ENCODE measurements at places on chromosomes 5 and 9.

- DNase-seq: no peak
These were observed 85.5 kb downstream of the TEK start for GRCh38 chr9:27194401-27195091.

DNA sequence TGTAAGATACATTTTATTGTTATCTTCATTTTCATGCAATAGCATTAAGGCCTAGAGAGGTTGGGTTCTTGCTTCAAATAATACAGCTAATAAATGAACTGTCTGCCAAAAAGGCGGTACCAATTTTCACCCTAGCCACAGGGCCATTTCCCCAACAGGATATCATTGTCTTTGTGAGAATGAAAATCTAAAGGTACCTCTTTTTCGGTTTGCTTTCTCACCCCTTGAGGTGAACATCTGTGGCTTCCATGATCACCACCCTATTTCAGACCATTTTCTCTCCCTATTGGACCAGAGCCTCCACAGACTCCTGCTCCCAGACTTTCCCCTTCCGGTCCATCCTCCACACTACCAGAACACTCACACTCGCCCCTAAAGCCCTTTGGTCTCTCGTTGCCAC is 60.2 kb downstream of the SFXN1 start:
- DNase-seq: no peak

DNA sequence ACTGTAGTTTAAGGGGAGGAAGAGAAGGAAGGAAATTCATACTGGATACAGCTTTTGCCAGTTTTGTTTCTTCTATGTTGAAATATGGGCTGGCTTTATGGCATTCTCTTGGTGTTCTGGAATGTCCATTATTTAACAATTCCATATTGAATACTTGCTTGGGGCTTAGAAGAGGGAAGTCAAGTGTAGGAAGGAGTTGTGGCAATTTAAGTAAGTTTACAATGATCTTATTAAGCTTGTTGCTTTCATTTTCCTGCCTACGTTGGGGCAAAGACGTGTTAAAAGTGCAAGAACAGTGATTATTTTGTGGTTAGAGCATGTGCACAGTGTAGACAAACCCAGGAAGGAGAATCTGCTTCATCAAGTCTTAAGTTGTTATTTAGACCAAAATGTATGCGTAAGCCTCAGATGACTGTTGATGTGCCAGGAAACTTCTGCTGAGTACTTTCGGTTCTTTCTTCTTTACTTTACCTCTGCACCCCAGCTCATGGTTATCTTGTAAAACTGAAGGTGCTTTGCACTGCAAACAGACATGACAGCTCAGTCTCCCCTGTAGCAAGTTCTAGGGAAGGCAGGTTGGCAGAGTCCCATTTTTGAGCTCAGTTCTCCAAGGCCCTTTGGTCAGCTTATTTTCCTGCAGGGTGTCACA is 75.8 kb downstream of the F2RL2 start:
- no peak for DNase-seq

DNA sequence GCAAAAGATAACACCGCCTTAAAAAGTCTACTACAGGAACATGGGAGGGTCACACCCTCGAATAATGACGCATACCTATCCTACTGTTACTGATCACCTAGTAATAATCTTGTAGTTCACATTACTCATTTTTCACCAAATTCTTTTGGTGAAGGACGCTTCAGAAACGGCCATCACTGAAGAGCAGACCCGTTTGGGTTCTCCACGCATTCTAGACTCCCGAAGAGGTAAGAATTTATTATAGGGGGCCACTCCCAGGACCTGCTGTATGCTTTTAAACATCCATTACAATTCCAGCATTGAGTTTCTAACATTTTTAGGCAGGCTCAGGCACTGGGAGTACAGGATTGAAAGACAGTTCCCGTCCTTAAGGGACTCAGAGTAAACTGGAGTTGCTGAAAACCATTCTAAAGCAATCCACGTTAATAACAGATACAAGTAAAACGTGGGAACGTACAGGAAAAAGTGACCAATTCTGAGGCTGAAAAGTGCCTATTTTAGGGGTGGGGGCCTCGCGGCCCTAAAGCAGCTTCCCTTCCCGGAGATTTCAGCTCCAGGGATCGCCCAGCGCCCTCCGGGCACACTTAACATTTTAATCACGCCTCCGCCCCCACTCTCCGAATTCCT is at the start of gene FER:
FER (plus strand) TSS at position 124 of the 627 bp plus-strand sequence. CDS start 50,286 bp downstream, outside the sequence.
- no peak for DNase-seq

DNA sequence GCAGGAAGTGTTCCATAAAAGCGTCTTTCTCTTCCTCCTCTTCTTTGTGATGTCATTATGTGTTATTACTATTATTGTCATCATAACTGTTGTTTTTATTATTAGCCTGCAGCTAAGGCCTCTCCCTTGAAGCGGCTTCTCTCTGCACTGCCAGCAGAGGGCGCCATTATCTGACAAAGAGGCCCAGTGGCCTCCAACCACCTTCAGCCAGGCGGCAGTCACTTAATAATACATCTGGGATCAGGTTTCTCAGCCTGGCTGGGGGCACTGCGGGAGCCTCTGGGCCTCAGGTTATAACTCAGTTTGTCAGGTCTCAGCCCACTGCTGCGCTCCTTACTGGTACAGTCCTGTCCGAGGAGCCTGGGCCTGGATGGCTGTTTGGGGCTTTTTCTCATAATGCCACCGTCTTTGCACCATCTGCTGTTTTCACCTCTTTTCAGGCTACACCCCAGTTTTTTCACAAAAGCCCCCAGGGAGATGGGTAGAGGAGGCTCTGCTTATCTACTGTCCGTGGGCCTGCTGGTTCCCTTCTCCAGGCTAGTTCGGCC is 281.9 kb downstream of the NSG2 start:
- no peak for DNase-seq

DNA sequence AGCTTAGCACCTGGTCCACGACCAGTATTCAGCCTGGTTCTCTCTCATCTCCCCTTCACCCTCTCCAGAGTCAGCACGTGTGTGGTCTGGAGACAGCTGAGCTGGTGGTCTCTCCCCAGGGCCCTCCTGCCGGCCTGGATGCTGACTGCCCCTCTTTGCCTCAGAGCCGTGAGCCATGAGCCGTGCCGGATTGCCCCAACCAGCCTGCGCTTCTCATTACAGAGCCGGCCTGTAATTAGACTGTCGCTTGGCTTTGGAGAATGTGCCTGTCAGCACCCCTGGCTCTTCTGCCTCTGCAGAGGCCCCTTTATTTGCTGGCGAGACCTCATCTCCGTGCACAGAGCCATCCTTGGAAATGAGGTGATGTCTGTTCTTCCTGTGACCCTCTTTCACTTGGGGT is 118.7 kb upstream of the BOD1 start:
- no peak for DNase-seq

DNA sequence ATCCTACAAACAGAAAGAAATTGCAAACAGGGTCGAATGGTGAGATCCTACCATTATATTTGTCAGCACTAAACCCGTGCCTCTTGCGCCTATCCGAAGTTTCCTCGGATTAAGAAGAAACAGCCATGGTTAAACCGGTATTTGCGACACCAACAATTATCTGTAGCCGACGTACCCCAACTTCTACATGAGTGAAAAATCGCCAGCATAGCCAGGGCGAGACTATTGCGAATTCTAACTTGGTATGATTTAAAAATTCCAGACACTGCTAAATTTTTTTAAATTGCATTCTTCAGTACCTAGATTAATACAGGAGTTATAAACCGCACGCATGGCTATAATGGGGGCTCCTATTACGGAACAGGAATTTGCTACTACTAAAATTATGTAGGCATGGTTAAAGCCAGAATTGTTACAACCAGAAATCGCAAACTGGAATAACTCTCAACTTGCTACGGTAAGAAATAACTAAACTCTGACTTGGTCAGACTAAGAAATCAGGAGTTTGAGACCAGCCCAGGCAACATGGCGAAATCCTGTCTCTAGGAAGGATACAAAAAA is 25.3 kb upstream of the ANXA2R start:
- no peak for DNase-seq

- no peak for DNase-seq
These were observed 156.9 kb downstream of the CNTLN start for GRCh38 chr9:17291766-17292165.

DNA sequence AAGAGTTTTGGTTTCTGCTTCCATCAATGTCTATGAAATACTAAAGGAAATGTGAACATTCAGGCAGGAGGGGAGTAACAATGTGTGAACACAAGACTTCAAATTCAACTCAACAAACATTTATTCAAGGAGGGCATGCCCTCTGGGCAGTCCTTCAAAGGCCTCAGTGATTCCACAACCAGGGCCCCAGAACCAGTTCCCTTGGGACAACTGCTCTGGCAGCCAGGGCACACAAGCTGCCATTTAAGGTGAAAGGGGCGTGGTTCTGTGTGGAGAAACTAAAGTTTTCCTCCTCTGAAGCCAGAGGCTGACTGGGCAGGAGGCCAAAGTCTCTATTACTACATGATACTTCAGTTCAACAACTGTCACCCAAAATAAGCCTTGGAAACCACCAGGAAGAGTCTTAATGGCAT is 3.2 kb downstream of the RBM18 start:
- DNase-seq: peak; percentile 10

DNA sequence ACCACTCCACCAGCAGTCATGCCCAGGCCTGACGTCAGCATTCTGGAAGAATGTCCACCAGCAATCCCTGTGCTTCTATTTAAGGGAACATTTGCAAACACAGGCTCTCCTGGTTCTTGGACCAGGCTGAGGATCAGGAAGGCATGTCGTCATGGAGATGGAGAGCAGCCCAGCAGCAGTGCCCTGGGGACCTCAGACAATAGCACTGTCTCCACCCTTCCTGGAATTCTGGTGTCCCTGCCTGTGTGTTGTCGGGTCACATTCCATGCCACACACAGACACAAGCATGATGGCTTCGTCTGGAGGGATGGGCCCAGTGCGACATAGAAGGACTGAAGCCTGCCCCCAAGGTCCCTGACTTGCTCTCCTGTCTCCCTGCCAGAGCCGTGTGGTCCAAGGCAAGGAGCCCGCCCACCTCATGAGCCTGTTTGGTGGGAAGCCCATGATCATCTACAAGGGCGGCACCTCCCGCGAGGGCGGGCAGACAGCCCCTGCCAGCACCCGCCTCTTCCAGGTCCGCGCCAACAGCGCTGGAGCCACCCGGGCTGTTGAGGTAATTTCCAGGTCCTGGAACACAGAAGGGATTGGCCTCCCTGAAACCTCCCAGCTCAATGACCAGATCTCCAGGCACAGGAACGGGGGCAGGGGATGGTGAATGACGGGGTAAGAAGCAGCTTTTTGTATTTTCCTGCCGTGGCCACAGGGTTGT is 43.8 kb downstream of the STOM start:
- DNase-seq: no peak

- DNase-seq: no peak
These were observed 410.4 kb upstream of the MPDZ start for GRCh38 chr9:13689925-13690324.

GRCh38 chr9:107735821-107736220 is 246.3 kb upstream of the KLF4 start:
- DNase-seq: no peak

DNA sequence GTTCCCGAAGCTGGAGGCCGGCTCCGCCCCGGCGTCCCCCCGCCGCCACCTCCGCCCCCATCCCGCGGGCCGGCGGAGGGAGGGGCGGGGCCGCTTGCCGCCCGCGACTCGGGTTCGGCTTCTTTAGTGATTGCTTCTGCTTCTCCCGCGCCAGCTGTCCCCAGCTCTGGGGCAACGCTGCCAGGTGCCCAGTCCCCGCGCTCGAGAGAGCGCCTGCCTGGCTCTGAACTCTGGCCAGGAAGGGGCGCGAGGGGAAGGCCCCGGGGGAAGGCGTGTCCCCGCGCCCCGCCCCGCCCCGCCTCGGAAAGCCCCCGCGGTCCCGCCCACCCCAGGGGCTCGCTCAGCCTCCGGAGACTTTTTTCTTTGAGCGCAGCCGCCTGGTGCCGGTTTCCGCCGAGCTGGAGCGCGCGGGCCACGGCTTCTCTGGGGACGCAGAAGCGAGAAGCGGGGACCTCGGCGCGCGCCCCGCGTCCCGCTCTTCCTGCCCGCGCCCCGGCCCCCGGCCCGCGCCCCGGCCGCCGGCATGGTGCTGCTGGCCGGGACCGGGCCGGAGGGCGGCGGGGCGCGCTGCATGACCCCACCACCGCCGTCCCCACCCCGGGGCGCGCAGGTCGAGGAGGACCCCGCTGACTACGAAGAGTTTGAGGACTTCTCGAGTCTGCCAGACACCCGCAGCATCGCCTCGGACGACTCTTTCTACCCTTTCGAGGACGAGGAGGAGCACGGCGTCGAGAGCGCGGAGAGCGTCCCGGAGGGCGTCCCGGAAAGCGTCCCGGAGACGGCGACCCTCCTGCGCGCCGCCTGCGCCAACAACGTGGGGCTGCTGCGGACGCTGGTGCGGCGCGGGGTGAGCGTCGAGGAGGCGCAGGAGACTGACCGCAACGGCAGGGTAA is at the start of gene ANKRD33B:
ANKRD33B (plus strand) TSS at position 126 of the 893 bp plus-strand sequence; CDS start at position 524, 398 bp downstream.
- peak; percentile 65 for DNase-seq

DNA sequence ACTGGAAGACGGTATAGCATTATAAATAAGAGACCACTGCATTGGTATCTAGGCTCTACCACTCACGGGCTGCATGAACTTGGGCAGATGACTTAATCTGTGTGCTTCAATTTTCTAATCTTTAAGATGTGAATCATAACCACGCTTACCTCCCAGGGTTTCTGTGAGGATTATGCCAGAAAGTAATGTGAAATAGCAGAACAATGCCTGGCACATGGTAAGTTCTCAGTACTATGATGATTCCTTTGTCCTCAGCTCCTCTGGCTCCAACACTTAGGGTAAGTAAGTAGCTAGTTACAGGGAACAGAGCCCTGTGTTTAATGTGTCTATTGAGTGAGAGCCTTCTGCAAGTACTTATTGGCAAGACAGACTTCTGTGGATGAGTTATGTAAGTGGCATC is 31.1 kb downstream of the POU4F3 start:
- no peak for DNase-seq

- no peak for DNase-seq
These were observed 125.3 kb upstream of the RFX3 start for GRCh38 chr9:3650994-3651622.

GRCh38 chr9:107932046-107932445 is 442.5 kb upstream of the KLF4 start:
- no peak for DNase-seq

GRCh38 chr9:1979741-1980367 is 35.3 kb upstream of the SMARCA2 start:
- peak; percentile 52 for DNase-seq

- DNase-seq: no peak
These were observed at the start of gene PCDHA10 for GRCh38 chr5:140855772-140856674. PCDHA10 (plus strand) TSS chr5:140855897; CDS start chr5:140856049, 152 bp downstream.

GRCh38 chr9:120985819-120986222 is 59.2 kb upstream of the TRAF1 start:
- peak; percentile 30 for DNase-seq

DNA sequence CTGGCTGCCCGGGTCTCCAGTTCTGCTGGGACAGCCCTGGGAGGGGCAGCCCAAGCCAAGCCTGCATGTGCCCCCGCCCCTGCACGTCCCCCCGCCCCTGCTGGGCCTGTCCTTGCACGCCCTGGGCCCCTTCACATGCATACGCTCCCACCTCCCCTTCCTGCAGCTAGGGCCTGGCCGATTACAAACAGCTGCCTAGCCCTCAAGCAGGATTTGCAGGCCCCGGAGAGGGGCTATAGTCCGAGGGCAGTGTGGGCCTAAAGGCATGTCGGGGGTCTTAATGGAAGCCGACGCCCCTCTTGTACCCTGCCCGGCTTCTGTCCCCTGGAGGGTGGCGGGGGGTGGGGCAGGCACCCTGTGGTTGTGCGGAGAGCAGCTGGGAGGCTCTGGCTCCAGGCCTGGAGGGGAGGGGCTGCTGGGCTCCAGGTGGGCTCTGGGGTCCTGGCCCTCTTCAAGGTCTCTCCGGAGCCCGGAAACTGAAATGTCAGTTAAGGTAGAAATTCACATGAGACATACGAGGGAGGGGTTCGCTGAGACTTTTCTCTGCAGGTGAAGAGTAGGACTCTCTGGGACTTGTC is 16.9 kb downstream of the COL5A1 start:
- DNase-seq: no peak

All from NCI-H524 treated with DMSO at 0.1 percent for 48 hours (cell line).